CD4-positive, alpha-beta T cell treated with Interleukin-6 at 100 ng/mL for 8 hours (primary cell): ENCODE measurements at places on chromosomes 13 and 19.

DNA sequence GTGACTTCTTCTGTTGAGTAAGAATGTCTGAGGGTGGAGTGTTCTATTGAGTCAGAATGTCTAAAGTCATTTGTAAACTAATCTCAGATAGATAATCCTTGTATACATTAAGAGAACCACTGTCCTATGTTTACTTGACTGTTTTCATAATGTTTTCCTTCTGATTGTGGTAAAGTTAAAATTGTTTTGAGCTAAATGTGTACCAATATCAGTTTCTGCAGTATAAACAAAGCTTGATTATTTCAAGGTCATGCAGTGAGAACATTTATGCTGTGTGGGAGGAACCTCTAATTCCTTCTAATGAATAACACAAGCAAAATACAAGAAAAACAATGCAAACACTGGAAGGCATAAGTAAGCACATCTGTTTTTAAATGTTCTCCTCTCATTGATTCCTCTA is 434.6 kb downstream of the FGF14 start:
- no peak for DNase-seq

GRCh38 chr19:29812881-29813275 is 1.1 kb downstream of the CCNE1 start:
- DNase-seq, result no peak

DNA sequence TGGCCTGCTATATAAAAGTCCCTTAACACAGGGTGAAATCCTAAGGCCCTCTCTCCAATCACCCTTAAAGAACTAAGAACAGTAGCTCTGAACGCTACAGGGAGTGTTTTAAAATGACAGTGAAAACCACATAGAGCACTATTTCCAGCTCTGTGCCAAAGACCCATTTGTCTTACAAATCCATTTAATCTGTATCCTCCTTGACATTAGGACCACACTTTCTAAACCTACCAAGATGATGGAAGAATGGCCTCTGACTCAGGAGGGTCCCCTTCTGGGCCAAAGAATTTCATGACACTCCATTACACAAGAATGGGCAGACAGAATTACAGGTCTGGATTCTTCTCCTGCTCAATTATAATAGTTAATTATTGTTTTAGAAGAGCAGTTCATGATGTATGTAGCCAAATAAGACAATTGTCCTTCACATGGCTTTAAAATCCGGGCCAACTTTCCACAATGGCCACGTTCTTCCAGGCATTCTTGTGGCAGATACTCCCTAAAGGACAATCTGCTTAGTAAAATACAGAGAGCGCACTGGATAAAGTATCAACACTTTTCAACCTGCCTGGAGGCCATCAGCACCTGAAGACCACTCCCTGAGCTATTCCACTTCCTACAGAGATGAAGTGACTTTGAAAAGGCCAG is 61.0 kb downstream of the STK24 start:
- no peak for DNase-seq

GRCh38 chr19:2575734-2576481 is 100.0 kb downstream of the GADD45B start:
- DNase-seq, result no peak

DNA sequence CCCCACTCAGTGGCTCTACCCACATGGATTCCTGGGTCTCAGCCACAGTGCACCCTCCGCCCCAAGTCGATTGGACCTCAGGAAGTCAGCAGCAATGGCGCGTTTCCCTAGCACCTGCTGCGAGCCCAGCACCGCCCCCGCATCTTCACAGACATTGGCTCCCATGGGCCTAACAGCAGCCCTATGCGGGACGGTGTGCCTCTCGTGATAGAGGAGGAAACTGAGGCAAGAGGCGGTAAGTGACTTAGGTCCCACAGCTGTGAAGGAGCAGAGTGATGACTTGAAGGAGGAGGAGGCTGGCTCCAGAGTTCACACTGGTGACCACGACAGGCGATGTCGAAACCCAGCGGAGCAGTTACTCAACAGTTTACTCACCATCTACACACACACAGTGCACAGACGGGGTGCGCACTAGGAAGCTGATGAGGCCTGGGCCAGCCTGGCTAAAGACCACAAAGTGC is 104.5 kb upstream of the SOX1 start:
- no peak for DNase-seq

DNA sequence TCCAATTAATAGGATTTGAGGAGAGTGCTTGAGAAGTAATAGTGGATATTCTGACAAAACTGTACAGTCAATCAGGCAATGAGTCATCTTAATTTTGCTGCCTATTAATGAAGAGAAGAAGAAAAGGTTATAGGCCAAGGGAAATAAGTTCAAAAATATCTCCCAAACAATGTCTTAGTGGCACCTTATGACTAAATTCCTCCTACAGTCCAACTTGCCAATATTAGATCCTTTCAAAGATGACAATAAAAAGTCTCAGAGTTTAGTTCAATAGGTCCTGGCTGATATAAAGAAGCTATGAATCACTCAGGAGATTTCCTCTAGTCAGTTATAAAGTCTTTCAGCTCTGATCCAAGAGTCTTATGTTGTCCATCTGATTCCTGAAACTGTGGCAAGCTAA is 27.9 kb downstream of the UGGT2 start:
- no peak for DNase-seq

- no peak for DNase-seq
Measured at GRCh38 chr19:30293051-30293785, 79.0 kb upstream of the ZNF536 start.
